Psoas muscle (tissue), 8 donors: ENCODE measurements at places on chromosomes 2 and 18.

- no peak overlapping the region for H3K4me3 ChIP-seq
- no peak overlapping the region for H3K27ac ChIP-seq
- no peaks in the 10 kb centered on the region for H3K36me3 ChIP-seq
- no peaks in the 10 kb centered on the region for H3K27me3 ChIP-seq
Observed at GRCh38 chr2:70920367-70920715, 15.4 kb upstream of the ATP6V1B1 start.

- no peaks in the 10 kb centered on the region for H3K36me3 ChIP-seq
- no peaks in the 10 kb centered on the region for H3K4me1 ChIP-seq
- no peak overlapping the region for H3K27ac ChIP-seq
- H3K4me3 ChIP-seq = no peak overlapping the region
Observed at GRCh38 chr18:79598633-79599175, 80.9 kb upstream of the CTDP1 start.

- H3K27me3 ChIP-seq = no peaks in the 10 kb centered on the region
- DNase-seq = no peak
- H3K4me3 ChIP-seq = no peak overlapping the region
- no peaks in the 10 kb centered on the region for H3K4me1 ChIP-seq
Observed at GRCh38 chr2:172842511-172843265, 107.0 kb downstream of the RAPGEF4 start.

DNA sequence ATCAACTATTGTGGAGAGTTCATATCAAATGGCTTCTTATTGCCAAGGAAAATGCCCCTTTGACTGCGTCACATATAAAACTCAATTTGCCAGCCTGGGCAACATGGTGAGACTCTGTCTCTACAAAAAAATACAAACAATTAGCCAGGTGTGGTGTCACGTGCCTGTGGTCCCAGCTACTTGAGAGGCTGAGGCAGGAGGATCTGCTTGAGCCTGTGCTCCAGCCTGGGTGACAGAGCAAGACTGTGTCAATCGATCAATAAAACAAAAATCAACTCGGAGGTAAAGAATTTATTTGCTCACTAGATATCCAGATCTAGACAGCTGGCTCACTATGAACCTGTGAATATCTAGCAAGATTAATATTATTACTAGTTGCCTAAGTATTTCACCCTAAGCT is 1.7 kb upstream of the ZCCHC2 start:
- H3K27me3 ChIP-seq = no peaks in the 10 kb centered on the region
- DNase-seq = no peak
- peaks cover 17% of the 10 kb centered on the region for H3K4me1 ChIP-seq
